ENCODE measurements at places on chromosomes 6 and 20.

GRCh38 chr6:46420921-46421638 is 70.2 kb downstream of the RCAN2 start:
- no peak for DNase-seq

DNA sequence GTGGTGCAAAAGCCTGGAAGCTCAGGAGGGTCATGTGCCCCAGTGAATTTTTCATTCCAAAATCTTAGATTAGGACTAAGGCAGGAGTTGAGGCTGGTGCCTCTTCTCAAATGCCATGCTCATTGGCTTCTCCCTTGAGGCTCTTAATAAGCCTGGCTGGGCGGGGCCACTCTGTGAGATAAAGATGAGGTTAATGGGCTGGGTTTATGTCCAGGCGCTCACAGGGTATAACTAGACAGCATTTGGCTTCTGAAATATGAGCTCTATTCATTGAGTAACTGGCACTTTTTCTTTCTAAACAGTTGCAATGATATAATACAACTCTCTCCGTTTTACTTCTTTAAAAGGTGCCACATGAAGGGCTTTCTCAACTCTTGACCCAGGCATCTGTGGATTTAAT is 156.3 kb downstream of the SCML4 start:
- DNase-seq = no peak

- DNase-seq = peak; percentile 25
These were observed 594 bp downstream of the ARFGEF3 start for GRCh38 chr6:138162111-138162954.

- no peak for DNase-seq
These were observed 20.6 kb downstream of the VIP start for GRCh38 chr6:152771061-152771687.

DNA sequence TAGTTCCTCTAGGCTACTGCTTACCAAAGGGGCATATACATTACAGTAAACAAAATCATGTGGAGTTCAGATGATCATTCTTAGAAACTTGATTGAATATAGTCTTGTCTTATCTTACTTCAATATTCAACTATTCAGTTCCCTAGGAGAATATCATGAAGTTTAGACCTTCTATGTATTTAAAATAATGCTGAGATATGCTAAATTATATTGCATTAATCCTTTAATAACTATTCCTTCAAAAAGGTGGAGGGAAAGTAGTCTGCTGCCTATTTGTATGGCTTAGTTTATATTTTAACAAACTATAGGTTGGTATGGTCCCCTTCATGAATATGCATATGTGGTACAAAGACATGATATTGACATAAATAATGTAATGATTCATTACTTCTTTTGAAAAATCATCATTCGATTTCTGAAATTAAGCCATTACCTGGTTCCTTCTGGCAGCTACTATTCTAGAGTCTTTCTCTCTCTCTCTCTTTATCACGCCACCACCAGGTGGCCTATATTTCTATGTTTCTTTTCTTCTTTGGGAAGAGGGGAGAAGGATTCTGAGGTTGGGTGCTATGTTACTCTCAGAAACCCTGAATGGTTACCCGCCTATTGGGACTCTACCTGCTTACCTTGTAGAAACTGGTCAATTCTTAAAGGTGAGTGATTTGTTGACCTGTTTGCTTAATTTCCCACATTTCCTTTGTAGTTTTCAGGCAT is 855.8 kb downstream of the HACE1 start:
- no peak for DNase-seq

GRCh38 chr6:32436995-32437836 is 2.5 kb upstream of the HLA-DRA start:
- DNase-seq = no peak

- DNase-seq = no peak
These were observed 593.4 kb upstream of the JAG1 start for GRCh38 chr20:11267131-11267761.

DNA sequence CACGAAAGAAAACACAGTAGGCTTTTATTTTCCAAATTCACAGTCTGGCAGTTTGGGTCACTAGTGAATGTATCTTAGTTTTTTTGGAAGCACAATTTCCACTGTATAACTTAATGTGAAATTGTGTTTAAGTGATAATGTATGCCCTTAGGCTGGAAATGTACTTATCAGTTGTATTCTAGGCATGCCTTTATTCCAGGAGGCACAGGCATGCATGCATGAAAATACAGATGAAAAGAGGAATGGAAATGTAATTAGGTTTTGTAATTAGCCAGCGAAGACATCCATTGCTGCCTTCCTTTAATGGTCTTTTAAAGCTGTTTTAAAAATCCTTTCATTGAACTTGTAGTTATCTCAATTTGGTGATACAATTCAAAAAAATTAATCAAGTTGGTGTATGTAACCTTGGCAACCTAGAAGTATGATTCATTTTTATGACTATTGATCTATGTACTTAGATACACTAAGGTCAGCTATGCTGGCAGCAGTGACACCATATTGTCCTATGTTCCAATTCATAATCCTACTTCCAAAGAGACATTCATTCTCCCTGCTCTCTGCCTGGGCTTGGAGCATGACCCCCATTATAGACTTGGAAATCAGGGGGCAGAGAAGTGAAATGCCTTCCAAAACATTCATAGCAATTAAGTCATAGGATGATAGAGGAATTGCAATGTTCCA is 73.1 kb downstream of the SNAP25 start:
- DNase-seq = no peak

DNA sequence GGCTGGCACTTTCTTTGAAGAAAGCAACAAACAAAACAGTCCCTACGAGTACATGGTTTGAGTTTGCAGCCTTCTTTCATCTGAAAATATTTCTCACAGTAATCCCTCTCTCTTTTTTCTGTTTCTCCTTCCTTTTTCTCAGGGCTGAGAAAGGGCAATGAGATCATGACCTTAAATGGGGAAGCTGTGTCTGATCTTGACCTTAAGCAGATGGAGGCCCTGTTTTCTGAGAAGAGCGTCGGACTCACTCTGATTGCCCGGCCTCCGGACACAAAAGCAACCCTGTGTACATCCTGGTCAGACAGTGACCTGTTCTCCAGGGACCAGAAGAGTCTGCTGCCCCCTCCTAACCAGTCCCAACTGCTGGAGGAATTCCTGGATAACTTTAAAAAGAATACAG is 80.7 kb upstream of the CLDN20 start:
- DNase-seq = no peak

GRCh38 chr6:75926293-75927168 is 145.9 kb downstream of the IMPG1 start:
- no peak for DNase-seq

DNA sequence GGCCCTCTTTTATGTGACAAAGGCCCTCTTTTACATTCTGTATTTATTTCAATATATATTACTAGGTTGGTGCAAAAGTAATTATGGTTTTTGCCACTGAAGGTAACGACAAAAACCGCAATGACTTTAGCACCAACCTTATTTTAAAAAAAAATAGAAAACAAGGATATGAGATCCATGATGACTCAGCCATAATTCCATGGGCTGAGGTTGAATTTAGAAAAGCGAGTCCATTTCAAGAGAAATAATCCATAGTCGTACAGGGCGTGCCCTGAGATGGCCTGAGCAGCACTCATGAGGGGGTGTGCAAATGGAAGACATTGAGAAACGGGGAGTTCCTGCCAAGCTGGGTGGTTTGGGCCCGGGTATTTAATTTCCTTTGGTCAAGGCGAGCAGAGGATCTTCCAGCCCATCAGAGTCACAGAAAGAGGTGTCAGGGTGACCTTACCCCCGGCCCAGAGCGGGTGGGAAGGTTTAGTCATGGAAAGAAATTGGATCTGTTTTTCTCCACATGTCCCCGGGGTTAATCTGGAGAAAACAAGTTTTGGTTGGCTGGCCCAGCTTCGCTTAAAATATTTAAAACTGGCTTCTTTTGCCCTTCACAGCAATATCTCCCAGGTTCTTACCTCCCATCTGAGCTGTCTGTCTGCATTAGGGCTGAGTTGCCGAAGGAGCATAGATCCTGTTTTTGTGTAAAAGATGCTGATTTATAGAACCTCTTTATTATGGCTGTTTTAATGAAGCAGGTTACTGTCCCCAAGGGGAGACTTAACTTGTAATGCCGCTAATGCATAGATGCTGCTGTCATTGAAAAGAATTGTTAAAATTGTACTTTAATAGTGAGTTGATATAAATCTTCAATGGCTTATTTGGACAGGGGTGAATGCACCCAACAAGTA is 255.6 kb downstream of the PREX1 start:
- no peak for DNase-seq

- DNase-seq = no peak
These were observed 160.2 kb downstream of the DST start for GRCh38 chr6:56482525-56482924.

GRCh38 chr6:112800916-112801315 is 453.8 kb downstream of the RFPL4B start:
- DNase-seq = no peak

DNA sequence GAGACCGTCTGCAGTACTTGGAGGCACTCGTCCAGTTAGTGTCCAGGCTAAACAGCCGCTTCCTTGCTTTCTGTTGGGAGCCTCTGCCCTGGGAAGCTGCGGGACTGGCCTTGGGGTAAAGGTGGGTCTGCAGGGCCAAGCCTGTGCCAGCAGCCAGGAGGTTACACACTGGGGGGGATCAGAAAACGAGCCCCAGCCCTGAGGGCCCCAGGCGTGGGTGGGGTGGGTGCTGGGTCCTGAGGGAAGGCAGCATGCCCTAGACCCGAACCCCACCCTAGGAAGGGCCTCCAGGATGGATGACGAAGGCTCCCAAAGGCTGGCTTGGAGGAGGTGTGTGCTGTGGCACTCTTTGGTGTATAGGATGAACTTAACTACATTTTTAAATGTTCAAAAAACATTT is 335.2 kb downstream of the ZFAND3 start:
- no peak for DNase-seq

DNA sequence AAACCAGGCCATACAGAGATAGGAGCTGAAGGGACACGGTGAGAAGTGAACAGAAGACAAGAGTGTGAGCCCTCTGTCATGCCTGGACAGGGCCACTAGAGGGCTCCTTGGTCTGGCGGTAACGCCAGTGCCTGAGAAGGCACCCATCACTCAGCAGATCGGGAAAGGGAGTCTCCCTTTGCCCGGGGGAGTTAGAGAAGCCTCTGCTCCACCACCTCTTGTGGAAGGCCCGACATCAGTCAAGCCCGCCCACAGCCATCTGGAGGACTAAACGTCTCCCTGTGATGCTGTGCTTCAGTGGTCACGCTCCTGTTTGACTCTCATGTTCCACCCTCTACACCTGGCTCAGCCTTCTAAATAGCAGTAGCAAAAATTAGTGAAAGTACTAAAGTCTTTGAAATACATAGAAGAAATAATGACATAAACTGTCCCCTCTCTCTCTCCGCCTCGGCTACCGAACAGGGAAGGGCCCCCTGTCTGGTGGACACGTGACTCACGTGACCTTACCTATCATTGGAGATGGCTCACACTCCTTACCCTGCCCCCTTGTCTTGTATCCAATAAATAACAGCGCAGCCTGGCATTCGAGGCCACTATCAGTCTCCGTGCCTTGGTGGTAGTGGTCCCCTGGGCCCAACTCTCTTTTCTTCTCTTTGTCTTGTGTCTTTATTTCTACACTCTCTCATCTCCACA is 66.7 kb downstream of the RPP21 start:
- no peak for DNase-seq

DNA sequence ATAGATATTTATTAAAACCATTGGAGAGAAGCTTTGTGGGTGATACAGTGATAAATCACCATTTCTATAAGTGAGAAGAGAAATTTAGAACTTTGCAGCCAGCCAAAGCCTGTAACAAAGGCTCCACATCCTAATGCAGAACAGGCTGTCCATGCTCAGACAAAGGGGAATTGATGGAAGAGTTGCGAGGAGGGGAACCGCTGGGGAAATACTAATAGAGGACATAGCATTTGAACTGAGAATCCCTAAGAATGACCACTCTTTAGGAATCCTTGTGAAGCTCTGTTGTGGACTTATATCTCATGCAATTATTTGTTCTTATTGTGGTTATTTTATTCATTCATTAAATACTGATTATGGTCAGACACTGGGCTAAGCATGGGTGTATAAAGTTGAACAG is 167.8 kb downstream of the PHF3 start:
- no peak for DNase-seq

- DNase-seq = no peak
These were observed 176.1 kb downstream of the ID4 start for GRCh38 chr6:20013066-20013861.

DNA sequence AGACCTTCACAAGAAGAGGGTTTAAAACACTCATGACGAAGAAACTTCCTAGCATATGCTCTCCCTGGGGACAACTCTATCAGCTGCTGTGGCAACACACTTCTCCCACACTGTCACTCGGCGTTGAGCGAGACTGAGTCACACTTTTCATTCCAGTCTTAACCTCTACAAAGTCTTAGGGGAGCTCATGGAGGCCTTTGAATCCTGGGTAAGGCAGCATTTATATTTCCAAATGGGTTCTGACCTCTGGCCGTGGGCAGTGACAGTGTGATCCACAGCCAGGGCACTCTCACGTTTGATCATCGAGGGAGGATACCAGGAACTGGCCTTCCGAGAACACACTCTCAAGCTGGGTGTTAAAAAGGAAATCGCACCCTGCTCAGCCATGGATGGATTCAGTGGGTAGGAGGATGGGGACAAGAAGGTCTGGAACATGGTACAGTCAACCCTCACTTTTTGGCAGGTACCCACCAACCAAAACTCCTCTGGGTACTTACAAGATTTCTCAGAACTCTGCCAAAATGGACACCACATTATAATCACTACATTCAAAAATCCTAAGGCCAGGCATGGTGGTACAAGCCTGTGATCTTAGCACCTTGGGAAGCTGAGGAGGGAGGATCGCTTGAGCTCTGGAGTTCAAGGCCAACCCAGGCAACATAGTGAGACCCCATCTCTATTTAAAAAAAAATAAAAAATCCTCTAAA is 19.6 kb downstream of the RRBP1 start:
- no peak for DNase-seq

DNA sequence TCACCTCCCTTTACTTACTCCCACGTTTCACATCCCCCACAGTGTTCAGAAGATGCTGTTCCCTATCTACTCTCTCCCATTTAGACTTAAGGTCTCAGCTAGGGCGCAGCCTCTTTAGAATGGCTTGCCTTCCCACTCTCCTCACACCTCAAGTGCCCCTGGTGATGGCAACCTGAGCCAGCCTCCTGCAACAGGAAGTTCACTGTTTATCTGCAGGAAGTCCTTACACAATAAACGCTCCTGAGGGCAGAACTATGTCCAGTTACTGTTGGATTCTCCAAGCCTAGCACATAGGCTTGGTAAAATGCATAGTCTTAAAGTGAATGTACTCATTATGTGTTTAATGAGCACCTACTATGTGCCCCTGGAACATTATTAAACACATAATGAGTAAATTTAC is 21.9 kb upstream of the RAB22A start:
- DNase-seq = no peak

DNA sequence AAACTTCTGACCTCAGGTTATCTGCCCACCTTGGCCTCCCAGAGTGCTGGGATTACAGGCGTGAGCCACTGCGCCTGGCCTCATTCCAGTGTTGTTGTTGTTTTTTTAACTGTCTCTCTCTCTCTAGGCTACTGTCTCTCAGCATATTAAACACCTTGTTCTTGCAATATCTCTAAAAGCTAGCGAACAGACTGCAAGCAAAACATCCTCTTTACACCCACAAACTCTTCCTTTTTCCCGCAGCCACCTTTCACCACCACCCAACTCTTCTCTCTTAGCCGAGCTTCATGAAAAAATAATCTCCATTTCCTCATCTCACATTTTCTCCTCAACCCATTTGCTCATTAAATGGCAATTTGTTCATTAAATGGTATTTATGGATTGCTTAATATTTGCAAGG is 45.5 kb downstream of the SGK1 start:
- no peak for DNase-seq

GRCh38 chr20:58268936-58269619 is 40.4 kb upstream of the RAB22A start:
- DNase-seq = no peak

GRCh38 chr20:8858181-8858787 is 210.6 kb upstream of the PLCB4 start:
- DNase-seq = no peak

Measured in right lung (tissue), 10 donors.